ENCODE measurements at places on chromosomes 7 and 10.
A peak's percentile ranks its signal among the peaks of the same experiment; 100 is the strongest.

DNA sequence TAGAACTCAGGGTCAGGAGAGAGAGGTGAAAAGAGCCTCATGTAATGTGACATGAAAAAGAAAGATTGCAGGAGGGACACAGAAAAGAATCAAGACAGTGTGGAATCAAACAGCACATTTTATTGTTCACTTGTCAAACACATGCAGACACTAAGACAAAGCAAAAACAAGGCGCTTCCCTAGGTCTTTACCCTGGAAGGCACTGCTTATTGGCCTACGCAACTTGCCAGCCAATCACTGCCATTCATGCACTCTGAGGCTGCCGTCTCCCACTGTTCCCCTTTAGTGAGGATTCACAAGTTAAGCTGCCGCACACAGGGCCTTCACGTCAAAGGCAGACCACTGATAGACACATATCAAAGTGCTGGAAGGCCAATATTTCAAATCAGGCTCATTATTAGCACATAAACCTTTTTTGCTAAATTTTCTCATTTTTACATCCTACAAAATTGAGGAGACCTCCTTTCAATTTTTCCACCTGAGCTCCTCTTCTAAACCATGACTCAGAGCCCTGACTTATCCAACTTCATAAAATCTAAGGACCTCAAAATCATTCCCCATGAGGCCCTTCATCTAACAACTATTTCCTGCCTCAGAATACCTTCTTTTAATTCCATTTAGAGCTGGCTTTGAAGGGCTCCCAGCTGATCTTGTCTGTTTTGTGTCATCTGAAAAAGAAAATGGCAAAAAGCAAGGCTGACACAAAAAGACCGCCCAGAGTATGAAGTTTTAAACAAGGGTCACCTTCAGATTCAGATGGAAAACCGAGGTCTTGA, 149.4 kb downstream of the CHCHD3 start:
- DNase-seq = no peak

DNA sequence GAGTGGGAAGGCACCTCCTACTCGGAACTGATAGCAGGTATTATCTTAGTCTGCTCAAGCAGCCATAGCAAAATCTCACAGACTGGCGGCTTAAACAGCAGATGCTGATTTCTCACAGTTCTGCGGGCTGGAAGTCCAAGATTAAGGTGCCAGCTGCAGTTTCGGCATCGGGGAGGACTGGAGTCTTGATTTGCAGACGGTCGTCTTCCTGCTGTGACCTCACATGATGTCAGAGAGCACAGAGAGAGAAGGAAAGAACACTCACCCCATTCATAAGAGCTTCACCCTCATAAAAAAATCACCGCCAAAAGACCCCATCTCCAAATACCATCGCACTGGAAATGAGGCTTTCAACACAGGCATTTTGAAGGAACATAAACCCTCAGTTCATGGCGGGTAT, 216.5 kb upstream of the PITRM1 start:
- DNase-seq = no peak

DNA sequence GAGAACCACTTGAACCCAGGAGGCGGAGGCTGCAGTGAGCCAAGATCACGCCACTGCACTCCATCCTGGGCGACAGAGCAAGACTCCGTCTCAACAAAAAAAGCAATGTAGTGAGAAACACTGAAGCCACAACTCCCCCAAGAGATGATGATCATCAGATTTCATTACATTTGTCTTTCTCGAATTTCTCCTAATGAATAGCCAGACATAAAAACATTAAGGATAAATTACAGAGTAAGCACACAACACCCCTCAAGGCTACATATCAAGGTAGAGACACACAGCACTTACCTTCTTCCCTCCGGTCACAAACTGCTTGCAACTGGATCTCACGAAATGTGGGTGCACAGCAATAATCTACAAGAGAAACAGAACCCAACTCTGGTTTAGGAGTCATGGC, 91.5 kb downstream of the VPS41 start:
- DNase-seq = no peak

DNA sequence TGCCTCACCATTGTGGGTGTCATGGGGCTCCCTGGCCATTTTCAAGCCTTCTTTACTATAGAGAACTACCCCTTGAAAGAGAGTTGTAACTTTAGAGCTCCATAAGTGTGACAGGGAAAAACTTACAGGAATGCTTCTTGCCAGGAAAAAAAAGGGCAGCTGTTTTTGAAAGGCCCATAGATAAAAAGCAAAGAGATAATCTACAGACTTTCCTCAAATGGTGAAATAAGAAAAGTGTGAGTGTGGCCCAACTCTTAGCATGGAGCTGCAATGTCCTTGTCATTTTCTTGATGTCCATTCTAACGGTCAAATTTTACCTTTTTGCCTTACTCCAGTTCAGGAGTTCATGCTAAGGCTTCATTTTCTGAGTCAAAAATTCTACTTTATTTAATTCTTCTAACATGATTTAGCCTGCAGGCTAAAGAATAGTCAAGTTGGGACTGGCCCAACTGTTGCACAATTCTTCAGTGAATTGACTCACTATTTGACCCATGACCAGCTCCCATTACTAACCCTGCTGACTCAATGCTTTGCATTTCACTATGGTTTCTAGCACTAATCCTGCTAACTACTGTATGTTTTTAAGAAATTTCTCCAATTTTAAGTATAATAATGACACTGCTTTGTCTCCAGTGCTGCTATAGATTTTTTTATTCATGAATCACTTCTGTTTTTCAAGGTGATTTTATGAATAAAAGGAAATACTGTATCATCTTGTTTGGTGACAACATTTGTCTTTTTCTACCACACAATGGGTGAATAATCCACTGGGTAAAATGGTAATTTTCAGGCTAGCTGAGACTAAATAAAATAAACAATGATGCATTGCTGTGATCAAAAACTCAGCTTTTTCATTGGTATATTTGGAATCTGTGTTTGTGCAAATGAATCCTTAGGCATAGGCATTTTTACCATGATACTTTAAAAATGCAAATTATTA, 41.4 kb upstream of the SGCE start:
- DNase-seq = peak; percentile 85

DNA sequence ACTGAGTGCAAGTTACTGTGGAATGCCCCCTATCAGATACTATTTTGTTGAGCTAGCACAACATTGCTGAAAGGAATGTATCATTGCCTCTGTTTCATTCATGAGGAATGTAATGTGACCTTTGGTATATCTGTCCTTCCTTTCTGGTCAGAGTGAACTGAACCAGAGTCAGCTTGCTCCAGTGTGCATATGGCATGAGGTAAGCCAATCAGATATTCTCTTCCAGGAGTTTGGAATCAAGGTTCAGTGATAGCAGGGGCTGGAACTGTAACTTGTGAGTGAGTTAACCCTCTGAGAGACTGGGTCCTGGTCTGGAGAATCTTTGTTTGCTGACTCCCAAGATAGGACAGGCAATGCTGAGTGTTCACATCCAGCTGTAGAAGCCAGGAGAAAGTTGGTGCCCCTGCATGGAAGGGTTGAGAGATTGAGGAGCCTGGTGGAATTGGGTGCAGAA, 45.3 kb upstream of the OSBPL3 start:
- DNase-seq = peak; percentile 53

DNA sequence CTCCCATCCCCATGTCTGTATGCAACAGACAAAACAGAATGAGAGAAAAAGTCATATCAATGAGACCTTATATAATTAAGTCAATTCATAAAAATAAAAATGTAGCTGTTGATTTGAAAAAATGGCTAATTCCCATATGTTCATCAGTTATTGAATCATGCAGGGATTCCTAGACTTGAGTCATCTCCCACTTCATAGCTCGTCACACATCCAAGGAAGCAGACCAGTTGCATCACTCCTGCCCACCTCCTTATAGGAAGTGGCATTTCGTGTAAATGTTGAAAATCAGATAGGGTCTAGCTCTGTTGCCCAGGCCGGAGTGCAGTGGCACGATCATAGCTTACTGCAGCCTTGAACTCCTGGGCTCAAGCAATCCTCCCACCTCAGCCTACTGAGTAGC, 56.1 kb upstream of the SH2B2 start:
- DNase-seq = no peak

DNA sequence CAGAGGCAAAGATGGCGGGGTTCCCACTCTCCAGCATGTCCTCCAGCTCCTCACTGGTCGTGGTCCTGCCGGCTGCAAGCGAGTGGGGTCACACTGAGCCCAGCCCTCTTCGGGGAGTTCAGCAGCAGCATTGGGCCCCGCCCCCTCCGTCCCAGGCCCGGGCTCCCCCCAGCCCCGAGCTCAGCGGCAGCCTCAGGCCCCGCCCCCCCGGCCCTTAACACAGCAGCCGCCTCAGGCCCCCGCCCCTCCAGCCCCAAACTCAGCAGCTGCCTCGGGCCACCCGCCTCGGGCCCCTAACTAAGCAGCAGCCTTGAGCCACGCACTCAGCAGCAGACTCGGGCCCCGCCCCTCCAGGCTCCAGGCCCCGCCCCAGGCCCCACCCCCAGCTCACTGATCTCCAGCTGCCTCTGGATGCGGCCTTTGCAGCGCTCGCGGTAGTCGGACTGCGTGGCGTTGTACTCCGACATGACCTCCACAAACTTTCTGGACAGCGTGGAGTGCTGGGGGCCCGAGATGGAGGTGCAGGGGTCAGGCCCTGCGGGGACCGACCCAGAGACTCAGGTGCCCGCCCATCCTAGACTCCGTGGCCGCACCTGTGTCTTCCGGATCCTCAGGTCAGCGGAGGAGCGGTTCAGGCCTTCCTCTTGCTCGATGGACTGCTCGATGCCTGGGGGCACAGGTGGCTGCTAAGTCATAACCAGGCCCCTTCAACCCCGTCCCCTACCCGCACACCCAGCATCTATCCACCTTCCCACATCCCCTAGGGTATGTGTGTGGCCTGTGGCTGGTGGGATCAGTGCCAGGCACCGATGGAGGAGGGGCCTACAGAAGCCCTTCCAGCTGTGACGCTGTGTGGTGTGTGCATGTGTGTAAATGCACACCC, 15.5 kb downstream of the STX1A start:
- no peak for DNase-seq

DNA sequence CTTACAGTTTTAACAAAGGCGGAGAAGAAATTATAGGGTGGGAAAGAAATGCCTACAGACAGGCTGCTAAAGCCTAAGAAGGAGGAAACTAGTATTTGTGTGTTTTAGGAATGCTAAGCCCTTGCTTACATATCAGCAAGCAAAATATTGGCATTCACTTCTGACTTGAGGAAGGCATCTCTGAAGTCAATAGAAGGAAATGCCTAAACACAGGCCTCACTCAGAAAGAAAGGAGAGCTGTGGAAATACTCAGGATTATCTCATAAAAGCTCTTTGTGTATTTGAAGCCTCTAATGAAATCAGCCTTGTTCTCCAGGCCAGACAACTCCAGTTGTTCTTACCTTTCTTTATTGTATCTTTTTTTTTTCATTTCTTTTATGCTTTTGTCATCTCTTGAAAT, 158.0 kb downstream of the AUTS2 start:
- no peak for DNase-seq

GRCh38 chr10:79562135-79562756, 2.0 kb upstream of the SFTPA2 start:
- DNase-seq = peak; percentile 4

DNA sequence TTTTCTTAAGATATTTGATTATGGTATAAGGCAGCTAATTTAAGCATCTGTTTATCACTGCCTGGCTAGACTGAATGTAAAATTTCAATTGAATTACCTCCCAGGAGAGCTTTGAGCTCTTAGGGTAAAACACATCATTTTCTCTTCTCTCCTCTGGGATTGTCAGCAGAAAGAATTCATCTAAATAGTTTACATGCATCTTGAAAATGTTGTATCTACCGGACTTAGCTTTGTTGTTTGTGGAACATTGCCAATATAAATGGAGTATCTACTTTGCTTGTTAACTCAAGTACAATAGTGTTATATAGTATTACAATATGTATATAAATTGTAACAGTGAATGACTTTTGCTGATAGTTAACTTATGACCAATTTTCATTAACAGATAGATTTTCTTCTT, 73.3 kb downstream of the TAF3 start:
- no peak for DNase-seq

GRCh38 chr10:46050941-46051623, 5.0 kb upstream of the MSMB start:
- no peak for DNase-seq

- DNase-seq = no peak
These were observed 9.0 kb downstream of the RPEL1 start for GRCh38 chr10:103254538-103255325.
